ENCODE measurements at places on chromosomes 2 and 18. TPM values are rescaled to one million over a fixed set of nuclear protein-coding genes. Genes with fewer than 3 reads are reported as not detected.

- no peak for DNase-seq
Observed at GRCh38 chr2:112166806-112167499, 28.8 kb downstream of the FBLN7 start.

DNA sequence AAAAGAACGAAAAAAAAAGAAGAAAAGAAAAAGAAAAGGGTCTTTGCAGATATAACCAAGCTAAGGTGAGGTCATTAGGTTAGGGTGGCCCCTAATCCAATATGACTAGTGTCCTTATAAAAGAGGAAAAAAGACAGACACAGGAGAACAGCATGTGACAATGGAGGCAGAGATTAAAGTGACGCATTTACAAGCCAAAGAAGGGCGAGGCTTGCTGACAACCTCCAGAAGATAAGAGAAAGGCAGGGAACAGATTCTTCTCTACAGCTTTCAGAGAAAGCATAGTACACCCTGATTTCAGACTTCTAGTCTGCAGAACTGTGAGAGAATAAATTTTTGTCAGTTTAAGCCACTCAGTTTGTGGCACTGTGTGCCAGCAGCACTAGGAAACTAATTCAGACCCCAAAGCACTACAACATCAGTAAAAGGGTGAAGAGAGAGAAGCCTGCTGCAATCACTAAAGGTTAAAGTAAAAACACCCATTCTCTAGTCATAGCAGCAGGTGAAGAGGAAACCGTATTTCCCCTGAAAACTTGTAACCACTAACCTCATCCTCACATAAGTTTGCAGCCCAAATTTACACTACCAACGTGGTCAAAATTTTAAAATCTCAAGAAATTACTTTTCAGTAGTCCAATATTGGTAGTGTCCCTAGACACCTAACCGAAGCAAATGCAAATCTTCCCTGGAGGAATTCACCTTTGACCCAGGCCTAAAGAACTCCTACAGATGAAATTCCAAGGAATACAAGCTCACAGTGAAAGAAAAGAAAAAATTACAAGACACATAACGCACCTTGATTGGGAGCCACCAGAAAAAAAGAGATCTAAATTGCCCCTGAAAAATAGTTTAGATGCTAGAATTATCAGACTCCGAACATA lies 17.5 kb downstream of the REEP1 start:
- DNase-seq = no peak

Gene GCKR
- 0.25 TPM for polyA plus RNA-seq

DNA sequence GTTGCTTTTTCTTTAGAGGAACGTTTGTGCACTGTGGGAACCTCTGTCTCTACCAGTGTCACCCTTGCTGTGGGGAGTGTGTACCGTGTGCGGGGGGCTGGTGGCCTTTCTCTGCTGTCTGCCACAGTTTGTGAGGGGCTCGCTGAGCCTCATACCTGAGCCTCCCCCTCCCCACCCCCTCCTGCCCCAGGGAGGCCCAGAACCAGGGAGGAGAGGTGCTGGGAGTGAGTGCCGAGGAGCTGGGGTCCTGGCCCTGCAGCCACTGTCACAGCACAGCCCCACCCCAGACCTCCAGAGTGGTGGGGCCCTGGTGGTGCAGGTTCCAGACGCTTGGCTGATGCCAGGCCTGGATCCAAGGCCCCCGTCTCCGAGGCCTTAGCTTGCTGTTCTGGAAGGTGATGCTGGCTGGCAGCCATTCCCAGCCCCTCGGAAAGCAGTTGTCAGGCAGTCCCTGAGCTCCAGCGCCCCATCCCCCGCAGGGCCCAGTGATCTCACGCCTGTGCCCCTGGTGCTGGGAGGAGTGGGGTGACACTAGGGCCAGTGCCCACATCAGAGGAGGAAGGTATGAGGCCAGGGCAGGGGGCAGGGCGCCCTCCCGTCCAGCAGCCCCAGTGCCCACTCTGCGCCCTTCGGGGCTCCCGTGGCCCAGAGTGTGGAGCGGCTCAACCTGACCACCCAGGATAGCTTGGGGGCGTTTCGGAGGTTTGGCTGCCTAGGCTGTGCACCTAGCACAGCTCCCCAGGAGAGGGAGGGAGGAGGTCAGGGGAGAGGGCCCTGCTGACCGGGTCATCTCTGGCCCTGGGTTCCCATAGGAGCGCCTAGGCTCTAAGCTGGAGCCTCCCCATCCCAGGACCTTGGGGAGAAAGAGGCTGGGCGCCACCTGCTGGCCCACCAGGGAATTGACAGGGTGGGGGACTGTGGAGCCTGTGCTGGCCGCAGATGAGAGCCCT lies 53.0 kb upstream of the ALPP start:
- DNase-seq = peak; percentile 13

- DNase-seq = no peak
Observed at GRCh38 chr18:23143016-23143814, 7.9 kb downstream of the CABLES1 start.

GRCh38 chr2:7237466-7237865 lies 320.3 kb downstream of the RNF144A start:
- DNase-seq = no peak

Gene GPR148
- polyA plus RNA-seq = not detected

GRCh38 chr2:114709936-114710850 lies 267.8 kb downstream of the DPP10 start:
- no peak for DNase-seq

DNA sequence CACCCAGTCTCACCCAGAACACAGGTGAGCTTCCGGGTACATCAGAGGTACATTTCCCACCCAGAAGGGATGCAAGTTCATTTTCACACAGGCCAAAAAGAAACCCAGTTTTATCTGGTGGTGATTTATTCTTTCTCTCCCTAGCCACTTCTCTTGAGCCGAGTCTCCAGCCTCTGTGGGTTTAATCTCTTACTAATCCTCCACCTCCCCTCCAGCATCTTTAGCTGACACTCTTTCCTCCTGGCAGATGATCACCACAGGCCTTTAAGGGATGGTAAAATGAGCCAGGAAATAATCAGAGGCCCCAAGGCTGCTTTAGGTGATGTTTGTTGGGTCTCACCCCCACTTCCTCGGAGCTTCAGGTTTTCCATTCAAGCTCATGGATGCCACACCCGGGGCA lies 145.7 kb upstream of the DLX2 start:
- no peak for DNase-seq

DNA sequence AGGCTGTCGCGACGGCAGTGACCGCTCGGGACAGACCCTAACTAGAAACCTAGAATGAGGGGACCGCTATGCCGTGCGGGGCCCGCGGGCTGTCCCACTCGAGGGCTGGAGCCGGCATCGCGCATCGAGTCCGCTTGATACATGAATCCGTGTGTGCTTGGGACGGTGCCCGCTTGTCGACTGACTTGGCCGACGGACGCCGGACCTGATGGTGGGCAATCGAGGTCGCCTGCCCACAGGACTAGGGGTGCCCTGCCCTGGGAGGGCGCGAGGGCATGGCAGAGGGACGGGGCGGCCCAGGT lies 749 bp upstream of the PTMA start:
- peak; percentile 83 for DNase-seq

DNA sequence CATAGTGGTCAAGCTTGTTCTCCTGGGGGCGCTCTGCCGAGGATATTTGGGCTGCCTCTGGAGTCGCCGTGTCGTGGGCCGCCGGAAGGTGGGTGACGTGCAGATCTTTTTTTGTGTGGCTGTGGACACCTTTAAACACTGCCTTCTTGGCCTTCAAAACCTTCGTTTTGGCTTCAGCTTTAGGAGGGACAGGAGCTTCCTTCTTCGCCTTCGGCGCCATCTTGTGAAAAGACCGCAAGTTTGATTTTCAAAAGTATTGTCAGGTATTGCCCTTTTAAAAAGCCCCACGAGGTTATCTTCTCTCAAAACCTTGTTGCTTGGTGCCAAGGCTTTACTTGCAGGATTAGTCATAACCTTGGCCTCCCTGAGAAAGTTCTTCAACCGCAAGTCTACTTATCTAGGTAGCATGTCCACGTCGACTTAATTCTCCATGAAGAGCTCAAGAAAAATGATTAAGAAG lies 20.8 kb downstream of the LAMA3 start:
- DNase-seq = no peak

GRCh38 chr2:109045505-109045904 lies 56.5 kb upstream of the EDAR start:
- DNase-seq = no peak

Gene ZNF236
- polyA plus RNA-seq = 14.8 TPM

Gene SLC9A4
- polyA plus RNA-seq = not detected

Gene FN1
- 496 TPM for polyA plus RNA-seq

Gene SLC8A1
- 9.9 TPM for polyA plus RNA-seq

GRCh38 chr2:227789803-227790202 lies 23.8 kb upstream of the CCL20 start:
- no peak for DNase-seq

Gene OXER1
- polyA plus RNA-seq = 4.9 TPM

DNA sequence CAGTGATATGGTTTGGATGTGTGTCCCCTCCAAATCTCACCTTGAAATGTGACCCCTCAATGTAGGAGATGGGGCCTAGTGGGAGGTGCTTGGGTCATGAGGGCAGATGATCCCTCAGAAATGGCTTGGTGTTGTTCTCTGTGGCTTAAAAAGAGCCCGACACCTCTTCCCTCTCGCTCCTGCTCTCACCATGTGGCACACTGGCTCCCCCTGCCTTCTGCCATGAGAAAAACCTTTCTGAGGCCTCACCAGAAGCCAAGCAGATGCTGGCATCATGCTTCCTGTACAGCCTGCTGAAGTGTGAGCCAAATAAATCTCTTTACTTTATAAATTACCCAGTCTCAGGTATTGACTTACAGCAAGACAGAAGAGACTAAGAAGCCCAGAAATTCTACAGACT lies 357.1 kb downstream of the NRXN1 start:
- DNase-seq = no peak

DNA sequence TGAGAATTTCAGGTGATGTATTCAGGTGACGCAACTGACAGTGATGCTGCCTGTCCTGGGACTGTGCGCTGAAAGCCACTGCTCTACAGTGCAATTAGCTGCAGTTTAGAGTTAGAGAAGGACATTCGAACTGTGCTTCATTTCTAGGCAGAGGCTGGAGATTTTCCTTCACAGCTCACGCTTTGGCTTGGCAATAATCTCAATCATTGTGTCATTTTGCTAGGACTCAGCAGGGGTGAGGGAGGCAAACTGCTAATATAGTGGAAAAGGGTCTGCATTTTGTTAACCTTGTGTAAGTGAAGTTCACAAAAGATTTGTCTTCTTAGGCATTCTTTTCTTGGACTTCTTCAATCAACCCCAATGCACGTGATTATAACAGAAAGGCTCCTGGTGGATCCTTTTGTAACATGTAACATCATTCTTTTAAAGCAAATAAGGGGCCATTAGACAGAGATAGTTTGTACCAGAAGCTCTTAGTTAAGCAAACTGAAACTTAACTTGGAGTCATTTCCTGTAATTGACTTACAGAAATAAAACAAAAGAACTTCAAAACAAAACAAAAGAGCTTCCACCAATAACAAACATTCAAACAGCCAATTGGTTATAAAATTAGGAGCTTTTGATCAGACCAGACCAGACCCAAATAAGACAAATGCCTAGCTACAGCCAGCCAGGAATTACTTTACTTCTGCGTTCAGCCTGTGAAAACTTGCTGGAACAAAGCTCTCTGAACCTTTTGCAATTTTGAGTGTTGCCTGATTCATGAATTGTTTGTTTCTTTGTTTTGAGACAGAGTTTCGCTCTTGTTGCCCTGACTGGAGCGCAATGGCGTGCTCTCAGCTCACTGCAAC lies 1376.3 kb upstream of the CELF4 start:
- DNase-seq = no peak

GRCh38 chr2:67318993-67319481 lies 78.1 kb upstream of the ETAA1 start:
- no peak for DNase-seq

DNA sequence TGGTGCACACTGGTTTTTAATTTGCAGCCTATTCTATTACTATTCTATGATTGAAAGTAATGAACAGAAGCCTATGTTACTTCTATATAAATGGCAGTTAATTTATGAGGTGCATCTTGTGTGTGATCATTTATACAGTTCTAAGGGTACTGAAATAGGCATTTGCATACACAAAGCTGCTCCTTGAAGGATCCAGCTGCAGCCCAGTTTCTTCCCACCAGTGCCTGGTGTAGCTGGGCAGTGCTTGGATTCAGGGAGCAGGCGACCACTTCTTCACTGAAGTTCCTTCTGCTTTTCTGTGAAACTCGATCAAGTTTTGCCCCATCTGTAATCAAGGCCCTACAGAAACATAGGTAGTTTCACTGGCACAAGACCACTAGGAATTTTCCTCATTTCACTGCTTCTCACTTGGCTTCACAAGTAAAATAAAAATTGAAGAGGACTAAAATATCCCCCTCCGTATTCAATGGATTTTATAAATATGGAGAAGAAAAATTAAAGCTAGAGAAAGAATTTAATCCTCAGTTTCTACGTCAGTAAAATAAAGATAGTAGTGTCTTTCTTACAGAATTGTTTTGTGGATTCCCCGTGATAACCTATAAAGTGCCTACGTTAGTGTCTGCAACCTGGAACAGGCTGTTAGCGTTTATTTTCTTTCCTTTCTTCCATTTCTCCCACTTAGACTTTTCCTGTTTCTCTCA lies 1.7 kb upstream of the LPIN2 start:
- no peak for DNase-seq

Gene RESP18
- polyA plus RNA-seq = not detected

DNA sequence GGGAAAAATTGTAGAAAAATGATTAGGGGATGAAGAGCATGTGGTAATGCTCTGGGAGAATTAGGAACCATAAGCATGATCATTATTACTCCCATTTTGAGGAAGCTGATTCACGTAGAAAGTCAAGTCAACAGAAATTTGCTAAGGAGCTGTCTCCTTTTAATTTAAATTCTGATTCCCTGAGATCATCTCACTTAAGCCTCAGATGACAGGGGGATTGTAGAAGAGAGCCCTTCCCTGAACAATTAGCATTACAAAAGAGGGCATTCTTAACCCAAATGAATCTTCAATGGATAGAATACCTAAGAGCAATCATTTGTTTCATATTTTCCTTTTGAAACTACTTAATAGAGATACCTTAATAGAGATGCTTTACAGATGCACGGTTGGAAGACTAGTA lies 267.9 kb downstream of the NYAP2 start:
- DNase-seq = no peak

DNA sequence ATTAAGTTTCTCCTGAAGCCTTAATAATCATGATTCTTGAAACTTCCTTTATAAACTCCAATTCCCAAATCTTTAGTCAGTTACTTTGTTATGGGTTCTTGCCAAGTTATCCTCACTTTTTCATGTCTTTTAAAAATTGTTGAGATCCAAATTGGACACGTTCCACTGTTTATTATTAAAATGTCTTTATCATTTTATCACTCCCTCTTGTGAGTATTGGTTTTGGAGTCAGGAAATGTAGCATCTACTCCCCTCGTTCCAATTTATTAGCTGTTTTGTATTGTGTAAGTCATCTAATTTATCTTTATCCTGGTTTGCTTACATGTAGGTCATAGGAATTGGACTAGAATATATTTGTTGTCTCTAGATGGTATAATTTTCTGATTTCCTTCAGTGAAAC lies 213.1 kb upstream of the SLC39A10 start:
- DNase-seq = no peak

DNA sequence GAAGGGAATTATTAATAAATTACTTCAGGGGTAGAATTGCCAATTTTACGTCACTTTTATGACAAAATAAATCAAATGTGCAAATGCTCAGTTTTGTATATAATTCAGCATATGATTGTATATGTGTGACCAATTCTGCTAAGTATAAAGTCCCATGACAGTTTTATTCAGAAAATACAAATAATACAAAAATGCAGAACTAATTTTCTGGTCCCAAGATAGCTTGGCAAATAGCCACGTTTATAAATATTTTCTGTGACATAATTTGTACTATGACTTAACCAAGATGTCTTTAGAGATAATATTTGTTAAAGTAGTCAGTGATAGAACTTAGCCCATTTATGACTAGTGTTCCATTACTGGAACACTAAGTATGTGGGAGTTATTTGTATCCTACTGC lies 24.2 kb upstream of the CAB39 start:
- no peak for DNase-seq
